ENCODE measurements at places on chromosomes 6 and 20.

GRCh38 chr6:165231581-165232561, 77.5 kb downstream of the C6orf118 start:
- no peak for DNase-seq

DNA sequence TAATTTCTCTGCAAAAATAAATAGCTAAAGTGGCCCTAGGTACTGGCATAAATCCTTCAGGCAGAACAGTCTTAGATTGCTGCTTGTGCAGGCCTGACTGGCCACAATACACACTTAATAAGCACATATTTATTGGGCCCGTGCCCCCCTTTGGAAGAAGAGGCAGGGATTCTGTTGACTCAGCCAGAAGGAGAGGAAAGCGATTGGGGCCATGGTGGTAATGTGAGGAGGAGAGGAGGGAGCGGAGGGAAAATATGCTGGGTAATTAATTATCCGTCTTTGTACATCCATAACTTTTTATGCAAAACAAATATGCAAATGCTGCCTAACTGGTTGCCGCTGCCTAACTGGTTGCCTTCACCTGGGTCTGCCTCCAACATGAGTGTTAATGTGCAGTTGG, 36.2 kb downstream of the CD40 start:
- DNase-seq: no peak

DNA sequence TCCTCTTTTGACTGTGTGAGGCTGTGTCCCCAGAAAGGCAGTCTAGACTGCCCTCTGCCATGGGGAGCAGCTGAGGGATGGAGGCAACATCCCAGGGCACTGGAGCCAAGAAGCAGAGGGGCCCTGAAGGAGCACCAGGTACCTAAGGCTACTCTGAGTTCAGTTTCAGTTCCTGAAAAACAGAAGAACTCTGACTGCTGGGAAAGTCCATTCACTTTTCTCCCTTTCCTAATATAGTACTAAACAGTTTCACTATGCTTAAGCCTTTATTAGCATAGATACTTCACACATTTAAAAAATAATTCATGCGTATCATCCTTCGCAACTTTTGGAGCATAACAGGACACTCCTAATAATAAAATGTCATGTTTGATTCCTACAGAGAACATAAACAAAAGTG, 130.0 kb downstream of the FOXC1 start:
- DNase-seq: no peak

DNA sequence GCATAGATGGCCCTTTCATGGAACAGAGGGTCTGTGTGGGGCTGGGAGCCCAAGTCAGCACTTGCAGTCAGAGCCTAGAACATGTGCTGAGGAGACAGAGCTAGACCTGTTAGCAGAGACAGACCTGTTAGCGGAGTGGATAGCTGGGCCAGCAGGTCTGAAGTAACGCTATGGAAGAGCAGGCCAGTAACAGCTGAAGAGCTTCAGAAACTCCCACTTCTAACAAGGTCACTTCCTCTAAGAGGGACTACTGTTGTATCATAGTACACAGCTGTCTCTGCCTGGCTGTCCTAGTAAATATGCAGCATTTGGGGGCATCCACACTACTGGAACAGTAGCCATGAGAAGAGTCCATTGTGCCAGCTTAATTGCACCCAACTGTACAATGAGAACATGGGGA, 41.2 kb upstream of the POLR1H start:
- no peak for DNase-seq

- no peak for DNase-seq
Measured at GRCh38 chr6:141402489-141402888, 730.2 kb upstream of the GJE1 start.

DNA sequence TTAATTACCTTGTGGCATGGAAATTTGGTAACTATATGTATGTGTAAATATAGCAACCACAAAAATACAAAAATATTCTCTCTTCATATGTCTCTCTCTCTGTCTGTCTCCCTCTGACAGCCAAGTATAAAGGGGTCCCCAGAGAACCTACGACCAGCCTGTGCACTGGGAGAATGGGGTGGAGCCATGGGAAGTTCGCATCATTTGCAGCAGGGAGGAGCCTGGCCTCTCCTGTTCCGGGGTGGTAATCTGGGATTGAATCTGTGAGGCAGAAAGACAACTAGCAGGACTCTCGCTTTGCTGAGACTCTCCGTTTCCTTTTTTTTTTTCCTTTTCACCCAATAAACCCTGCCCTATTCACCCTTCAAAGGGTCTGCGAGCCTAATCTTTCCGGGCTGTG, 1109.1 kb downstream of the HACE1 start:
- no peak for DNase-seq

GRCh38 chr6:133985970-133986369, 32.9 kb downstream of the TBPL1 start:
- no peak for DNase-seq

GRCh38 chr6:54084231-54084630, 27.0 kb upstream of the MLIP start:
- no peak for DNase-seq

DNA sequence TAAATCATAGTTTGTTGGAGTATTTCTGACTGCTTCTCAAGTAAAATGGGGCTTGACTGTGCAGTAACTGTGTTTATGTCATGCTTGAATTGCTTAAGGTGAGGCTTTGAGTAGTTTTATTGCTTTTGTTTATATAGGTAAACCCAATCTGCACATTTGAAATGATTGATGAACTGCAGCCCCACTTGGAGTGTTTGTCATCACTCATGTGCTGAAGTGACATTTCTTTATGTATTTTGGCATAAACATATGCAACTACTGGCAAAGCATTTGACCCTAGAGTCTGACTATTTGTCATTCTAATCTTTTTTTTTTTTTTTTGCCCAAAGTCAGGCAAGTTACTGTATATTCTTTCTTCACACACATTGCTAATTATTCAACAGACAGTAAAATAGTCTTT, 491.4 kb upstream of the POU3F2 start:
- no peak for DNase-seq

DNA sequence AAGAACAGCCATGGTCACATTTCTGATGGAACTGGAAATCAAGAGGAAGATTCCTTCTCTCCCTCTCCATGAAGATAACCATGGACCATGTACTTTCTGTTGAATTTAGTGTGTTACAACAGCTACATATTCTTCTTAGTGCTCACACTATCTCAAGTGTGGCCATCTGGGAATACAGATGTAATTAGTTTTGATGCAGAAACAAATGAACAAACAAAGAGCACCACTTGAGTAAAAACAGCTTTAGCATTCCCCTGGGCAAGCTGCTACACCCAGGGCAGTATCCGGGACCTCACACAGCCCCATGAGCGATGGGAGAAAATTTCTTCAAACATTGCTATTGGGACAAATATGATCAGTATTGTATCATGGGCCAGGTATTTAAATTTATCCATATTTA, 75.2 kb downstream of the RAMACL start:
- DNase-seq: no peak

- DNase-seq: no peak
Measured at GRCh38 chr20:58076405-58076804, 152.0 kb downstream of the ANKRD60 start.

GRCh38 chr6:106975738-106976064, 1.2 kb upstream of the CD24 start:
- DNase-seq: peak; percentile 22

GRCh38 chr20:19789009-19789408, 31.0 kb downstream of the RIN2 start:
- peak; percentile 18 for DNase-seq

DNA sequence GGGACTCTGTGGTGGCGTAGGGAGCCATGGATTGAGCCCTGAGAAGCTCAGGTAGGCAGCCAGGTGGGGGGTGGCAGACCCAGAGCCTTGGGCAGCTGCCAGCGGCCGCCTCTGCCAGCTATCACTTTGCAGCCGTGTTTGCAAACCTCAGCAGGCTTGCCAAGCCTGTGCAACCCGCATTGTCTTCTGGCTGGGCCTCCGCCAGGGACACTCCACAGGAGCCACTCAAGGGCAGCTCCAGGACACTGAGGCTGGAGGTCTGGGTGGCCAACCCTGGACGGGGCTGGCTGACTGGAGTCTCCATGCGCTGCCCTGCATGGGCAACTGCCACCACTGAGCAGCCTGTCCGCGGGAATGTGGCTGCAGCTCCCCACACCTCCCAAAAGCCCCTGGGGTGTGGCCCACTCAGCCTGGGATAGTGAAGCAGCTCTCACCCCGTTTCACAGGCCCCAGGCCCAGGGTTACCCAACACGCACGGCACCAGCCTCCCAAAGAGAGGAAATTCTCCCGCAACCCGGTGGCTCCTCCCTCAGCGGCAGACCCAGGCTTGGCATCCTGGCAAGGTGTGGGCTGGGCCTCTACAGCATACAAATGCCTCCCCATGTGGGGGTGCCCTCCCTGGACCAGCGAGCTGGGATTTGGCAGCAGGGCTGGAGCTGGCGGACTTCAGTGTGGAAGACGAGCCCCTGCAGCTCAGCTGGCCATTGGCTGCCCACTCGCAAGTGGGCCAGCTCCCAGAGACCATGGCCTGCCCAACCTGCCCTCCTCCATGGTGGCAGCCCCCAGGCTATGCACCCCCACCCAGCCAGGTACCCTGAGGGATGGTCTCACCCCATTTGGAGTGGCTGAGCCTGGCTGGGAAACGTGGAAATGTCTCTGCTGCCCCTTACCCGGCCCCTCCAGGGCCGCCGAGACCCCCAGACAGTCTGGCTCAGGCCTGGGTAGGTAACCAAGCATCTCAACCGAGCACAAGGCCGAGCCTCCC, 2.9 kb downstream of the CHRNA4 start:
- DNase-seq: no peak

DNA sequence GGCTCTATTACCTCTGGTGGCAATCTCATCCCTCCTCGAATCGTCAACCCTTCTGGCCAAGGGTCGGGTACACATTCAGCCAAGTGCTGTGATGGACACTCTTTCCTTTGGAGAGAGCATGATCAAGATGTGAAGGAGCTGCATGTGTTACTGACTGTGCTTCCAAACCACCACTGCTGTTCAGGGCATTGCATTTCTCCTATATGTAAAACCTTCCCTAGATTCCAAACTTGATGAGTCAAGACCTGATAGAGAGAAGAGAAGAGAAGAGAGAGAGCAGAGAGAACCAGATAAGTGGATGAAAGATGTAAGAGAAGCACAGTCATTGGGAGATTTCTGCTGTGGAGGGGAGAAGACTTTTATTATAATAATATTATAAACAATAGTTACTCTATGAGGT, 162.2 kb downstream of the KCNQ5 start:
- DNase-seq: peak; percentile 68

DNA sequence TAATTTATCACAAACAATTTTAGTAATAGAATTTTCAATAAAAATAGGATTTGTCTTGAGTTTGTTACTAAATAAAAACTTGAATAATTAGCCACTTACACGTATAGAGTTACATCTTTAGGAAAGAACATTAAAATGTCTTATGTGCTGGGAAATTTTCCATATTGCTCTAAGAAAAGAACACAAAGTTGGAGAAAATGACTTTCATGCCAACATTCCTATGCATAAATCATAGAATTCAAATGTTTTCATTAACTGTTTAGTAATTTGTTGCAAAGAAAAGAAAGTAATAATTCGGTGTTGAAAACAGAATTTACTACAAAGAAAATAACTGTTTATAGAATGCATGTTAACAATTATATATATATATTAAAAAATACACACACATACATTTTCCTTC, 4.7 kb upstream of the TBC1D32 start:
- DNase-seq: no peak

GRCh38 chr6:34992376-34992775, 103.3 kb downstream of the ANKS1A start:
- no peak for DNase-seq

DNA sequence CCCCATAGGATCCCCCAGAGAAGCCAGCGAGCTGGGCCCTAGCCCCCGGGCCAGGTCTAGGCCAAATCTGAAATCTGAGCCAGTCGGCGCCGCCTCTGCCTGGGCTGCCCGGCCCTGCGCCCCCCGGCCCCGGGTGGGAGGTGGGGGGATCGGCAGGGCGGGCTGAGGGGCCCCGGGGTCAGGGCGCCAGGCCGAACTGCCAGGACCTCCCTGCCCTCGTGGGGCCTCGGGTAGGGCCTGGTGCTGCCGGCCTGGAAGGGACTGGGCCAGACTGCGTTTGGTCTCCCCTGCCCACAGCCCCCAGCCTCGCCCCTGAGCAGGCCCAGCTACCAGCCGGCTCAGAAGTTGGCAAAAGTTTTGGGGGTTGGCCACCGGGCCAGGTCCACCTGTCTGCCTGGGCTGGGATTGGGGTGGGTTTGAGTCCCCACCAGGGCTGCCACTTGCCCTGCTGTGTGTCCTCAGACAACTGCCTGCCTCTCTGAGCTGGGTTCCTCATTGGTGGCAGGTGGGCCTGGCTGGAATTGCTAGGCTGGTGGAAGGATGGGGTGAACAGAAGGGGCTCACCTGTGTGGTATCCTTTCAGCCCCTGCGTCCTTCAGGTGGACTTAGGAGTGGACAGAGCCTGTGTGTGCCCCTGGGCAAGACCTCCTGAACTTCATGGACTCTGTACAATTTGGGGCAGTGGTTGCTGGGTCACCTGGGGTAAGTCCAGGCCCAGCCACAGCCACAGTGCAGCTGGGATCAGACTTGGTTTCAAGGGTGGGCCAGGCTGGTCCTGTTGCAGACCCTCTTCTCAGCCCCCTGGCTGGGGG, 801 bp downstream of the SRC start:
- no peak for DNase-seq

DNA sequence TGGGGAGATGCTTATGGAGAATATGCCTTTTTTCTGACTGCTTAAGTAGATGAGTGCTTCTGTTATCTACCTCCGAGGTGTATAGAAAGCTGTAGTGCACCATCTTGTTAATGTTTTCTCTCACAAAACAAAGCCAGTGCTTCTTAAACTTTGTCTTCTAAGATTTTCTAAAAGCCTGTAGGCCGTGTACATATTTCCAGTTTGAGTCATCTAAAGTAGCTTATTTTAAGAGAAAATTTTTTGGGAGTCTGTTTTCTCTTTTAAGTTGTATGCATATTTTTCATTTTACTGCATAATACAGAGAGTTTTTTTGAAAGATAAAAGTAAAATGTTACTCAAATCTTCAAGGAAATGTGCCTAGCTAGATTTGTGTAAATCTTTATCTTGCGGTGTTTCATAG, 151.7 kb downstream of the GRIK2 start:
- peak; percentile 23 for DNase-seq

GRCh38 chr20:51185277-51185676, 162.4 kb upstream of the KCNG1 start:
- DNase-seq: no peak

DNA sequence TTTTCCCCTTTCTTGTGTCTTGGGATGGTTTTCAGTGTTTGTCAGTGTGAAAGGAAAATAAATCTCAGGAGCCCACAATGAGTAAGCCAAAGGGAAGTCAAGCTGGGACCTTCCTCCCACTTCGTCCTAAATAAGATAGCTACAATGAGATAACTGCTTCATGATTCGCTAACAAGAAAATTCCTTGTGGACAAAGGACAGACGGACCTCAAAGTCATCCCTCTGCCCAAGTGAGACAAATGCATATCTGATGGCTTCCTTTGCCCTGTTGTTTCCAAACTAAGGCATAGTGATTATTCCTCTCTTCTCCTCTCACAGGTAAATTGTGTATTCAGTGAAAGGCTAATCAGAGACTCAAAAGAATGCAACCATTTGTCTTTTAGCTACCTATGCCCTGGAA, 26.1 kb upstream of the ADTRP start:
- DNase-seq: no peak

GRCh38 chr20:12925210-12925755, 83.5 kb upstream of the SPTLC3 start:
- peak; percentile 88 for DNase-seq

Data from ELR (cell line).